NCI-H446 treated with DMSO at 0.1 percent for 48 hours (cell line): ENCODE measurements at places on chromosomes 3 and 15.

- DNase-seq, result peak; percentile 40
These were observed 55.0 kb downstream of the GOLIM4 start for GRCh38 chr3:168040607-168041208.

GRCh38 chr15:100093211-100094126 is 248.3 kb downstream of the ADAMTS17 start:
- no peak for DNase-seq

GRCh38 chr3:66722675-66723074 is 221.9 kb upstream of the LRIG1 start:
- DNase-seq, result no peak

DNA sequence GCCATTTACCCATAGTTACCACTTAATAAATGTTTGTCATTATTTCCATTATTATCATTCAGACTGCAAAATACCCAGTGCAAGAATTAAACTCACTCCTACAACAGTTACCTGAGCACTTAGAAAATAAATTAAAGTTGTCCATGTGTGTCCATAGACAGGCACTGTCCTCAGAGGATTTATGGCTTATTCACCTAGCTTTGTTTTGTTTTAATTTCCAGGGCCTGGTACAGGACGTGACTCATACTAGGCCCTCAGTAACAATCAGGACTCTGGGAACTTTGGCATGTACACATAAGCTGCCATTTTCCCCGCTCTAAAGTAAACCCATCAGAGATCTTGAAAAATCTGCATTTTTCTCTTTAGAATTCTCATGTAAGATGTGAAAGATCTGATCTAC is 458.5 kb upstream of the ARRDC4 start:
- no peak for DNase-seq

- no peak for DNase-seq
These were observed 449.3 kb upstream of the THBS1 start for GRCh38 chr15:39131609-39132008.
